ENCODE measurements at places on chromosomes 2 and 18.

DNA sequence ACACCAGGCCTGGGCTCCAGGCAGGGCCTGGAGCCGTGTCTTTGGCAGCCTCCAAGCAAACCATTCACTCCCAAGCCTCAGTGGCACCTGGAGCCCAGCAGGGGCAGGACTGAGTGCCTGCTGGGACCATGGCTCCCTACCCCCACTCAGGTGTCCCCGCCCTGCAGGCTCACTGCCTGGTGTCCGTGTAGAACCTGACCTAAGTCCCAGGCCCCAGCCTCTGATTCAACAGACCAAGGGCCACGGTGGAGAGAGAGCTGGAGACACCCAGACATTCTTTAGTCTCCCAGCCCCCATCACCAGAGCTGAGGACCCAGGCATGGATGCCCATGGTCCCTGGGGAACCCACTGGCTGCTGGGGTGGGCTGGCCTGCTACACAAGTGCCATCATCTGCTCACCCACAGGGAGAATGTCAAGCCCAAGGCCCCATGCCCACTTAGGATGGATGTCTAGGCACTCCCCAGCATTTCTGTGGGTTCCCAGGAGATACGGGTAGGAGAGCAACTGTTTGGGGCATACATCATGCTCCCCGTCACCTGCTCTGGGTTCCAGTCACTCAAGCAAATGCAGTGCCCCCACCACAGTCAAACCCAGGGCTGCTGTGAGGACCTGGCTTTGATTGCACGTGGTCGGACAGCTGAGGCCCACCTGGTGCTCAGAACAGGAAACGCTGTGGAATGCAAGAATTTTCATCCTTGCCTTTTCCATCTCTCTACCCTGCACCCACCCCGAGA is 42.9 kb upstream of the ATG16L1 start:
- no peak for DNase-seq

DNA sequence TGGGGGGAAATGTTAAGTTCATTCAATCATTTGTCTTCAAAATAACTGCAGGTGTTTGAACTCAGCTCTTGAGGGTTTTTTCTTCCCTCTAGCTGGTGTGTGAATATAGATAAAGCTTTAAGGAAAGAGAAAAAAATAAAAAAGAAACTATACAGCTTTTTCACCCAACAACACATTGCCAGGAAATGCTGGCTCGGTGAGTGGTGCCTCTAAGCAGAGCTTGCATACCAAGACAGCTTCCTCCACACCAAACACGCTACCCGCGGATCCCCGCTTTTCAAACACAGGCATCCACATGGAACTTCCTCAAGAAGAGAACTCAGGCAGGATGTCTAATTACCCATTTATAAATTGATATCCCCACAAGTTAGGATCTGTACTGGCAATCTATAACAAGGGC is 69.8 kb upstream of the TANK start:
- DNase-seq, result peak; percentile 43

- DNase-seq, result no peak
These were observed 8.5 kb upstream of the ATP8B1 start for GRCh38 chr18:57811477-57812125.

- peak; percentile 69 for DNase-seq
These were observed 284.6 kb upstream of the UBE2E3 start for GRCh38 chr2:180695586-180696401.

- DNase-seq, result no peak
These were observed 535 bp downstream of the ATG4B start for GRCh38 chr2:241637795-241638660.

- no peak for DNase-seq
These were observed 253.9 kb downstream of the VAPA start for GRCh38 chr18:10167759-10168158.

DNA sequence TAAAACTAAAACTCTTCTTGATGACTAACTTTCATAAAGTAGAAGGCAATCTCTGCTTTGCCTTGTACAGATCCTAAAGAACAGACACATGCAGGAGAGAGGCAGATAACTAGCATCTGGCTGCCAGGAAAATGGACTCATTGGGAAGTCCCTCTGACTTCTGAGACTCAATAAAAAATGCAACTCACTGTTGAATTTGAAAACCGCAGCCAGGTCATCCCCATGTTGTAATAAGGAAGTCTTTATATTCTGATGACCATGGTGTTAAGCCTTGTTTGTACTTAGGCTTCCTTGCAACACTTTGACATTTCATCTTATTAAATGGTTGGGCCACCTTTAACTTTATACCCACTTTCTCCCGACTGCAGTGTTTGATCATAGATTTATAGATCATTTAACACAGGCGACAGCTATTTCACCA is 375.1 kb upstream of the KCNH7 start:
- no peak for DNase-seq

GRCh38 chr18:46171331-46171730 is 67.1 kb downstream of the HAUS1 start:
- no peak for DNase-seq

- no peak for DNase-seq
These were observed 92.6 kb upstream of the TFCP2L1 start for GRCh38 chr2:121377646-121378045.

DNA sequence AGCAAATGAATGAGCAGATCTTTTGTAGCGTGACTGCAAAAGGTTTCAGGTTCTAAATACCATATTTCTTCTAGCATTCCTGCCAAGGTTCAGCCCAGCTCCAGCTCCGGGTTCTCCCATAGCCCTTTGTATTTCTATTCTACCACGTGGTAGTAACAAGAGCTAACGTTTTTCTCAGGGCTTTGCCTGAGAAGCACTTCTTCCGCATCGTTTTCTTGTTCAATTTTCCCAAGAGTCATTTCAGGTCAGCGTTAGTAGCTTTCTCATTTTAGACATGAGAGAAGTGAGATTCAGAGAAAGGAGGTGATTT is 120.1 kb upstream of the MYCN start:
- no peak for DNase-seq

GRCh38 chr2:62334440-62335058 is 138.6 kb downstream of the B3GNT2 start:
- DNase-seq, result no peak

DNA sequence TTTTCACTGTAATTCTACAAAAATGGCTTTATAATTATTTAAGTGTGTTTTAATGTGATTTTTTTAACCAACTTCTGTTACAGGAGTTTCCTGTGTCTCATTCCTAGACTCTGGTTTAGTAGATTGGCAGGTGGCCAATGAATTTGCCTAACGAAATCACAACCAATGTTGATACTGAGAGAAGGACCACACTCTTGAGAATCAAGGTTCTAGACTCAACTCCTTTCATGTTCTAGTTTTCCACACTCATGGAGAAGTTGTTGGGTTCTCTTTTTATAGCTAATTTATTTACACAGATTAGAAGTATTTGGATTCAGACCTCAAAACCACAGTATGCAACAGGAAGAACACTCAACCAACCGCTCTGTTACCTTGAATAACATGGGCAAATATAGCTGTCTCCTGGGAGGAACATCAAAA is 22.6 kb upstream of the USP34 start:
- no peak for DNase-seq

- DNase-seq, result no peak
These were observed 4.4 kb upstream of the SIGLEC15 start for GRCh38 chr18:45821026-45821425.

GRCh38 chr2:233934524-233934923 is 17.4 kb downstream of the TRPM8 start:
- no peak for DNase-seq

DNA sequence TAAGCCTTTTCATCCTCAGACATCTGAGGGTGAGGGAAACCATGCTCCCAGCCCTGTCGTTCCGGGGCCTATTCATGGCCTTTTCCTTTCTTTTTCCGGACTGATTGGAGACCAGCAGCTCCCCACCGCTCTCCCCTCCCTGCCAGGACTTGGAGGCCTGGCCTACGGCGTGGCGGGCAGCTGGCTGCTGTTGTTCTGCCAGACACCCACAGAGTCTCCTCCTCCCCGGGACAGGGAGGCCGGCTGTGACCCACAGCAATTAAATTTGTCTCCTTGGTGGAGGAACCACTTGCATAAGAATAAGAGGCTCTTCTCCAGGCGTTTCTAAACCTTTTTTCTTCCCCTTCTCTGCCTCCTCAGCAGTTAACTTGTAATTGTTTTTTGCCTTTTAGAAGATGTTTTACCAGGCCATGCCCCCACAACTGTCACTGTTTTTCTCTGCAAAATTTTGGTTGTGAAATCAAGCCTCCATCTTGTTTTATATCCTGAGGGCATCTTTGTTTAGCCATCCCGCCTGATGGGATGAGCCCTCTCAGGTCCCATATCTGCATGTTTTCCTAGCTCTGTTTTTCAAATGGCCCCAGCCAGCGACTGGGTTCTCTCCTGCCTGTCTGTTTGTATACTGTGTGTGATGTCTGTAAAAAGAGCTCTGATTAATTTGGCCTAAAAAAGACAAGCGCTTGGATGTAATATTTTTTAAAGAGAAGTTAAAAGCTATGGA is 1060.0 kb upstream of the DDX18 start:
- peak; percentile 44 for DNase-seq

GRCh38 chr2:4745056-4745991 is 946.9 kb upstream of the SOX11 start:
- DNase-seq, result peak; percentile 95

- no peak for DNase-seq
These were observed 60.7 kb downstream of the SH3RF3 start for GRCh38 chr2:109189751-109190150.

DNA sequence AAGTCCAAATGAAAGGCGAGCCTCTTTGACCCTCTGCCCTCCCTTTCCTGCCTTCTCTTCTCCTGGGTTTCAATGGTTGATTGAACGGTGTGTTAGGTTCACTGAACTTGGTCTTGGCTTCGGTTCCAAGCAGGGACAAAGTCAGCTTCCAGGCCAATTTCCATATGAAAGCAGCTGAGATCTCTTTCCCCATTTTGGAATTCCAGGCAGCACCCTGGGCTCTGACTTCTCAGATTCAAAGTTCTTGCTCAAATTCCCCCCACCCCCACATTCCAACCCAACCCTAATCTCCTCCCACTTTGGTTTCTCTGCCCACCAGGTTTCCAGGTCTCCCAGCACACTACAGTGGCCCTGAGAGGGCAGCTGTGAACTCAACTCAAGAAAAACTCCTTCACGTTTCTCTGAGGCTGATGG is 231.0 kb downstream of the INSIG2 start:
- DNase-seq, result peak; percentile 21

DNA sequence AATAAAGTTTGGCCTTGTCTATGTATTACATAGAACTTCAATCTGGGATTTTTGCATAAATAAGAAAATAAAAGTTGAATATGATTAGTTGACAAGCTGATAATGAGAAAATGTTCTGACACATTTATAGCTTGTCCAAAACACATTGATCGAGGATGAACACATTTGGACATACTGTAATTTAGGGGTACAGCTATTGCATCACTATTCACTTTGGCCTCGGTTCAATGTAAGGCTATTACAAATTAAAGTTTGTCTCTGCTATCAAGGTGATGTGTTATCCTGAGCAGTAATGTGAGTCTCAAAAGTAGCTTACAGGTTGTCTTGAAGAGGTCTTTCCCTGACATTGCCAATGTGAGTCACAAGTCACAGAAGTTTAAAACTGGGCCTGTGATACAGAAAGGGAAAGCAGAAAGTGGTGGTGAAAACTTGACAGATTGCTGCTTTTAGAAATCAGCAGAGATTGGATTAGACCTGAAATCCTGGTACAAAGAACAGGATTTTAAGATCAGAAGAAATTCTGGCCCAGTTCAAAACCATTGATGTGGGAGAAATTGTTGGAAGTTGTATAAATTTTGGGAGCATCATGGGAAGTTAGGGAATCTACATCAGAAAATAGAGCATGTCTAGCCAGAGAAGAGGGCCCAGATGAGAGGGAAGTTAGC is 674.1 kb downstream of the NYAP2 start:
- no peak for DNase-seq

DNA sequence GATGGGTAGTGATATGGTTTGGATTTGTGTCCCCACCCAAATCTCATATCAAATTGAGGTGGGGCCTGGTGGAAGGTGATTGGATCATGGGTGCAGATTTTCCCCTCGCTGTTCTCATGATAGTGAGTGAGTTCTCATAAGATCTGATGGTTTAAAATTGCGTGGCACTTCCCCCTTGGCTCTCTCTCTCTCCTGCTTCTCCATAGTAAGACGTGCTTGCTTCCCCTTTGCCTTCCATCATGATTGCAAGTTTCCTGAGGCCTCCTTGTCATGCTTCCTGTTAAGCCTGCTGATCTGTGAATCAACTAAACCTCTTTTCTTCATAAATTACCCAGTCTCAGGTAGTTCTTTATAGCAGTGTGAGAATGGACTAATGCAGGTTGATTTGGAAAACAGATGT is 223.2 kb upstream of the APCDD1 start:
- no peak for DNase-seq

DNA sequence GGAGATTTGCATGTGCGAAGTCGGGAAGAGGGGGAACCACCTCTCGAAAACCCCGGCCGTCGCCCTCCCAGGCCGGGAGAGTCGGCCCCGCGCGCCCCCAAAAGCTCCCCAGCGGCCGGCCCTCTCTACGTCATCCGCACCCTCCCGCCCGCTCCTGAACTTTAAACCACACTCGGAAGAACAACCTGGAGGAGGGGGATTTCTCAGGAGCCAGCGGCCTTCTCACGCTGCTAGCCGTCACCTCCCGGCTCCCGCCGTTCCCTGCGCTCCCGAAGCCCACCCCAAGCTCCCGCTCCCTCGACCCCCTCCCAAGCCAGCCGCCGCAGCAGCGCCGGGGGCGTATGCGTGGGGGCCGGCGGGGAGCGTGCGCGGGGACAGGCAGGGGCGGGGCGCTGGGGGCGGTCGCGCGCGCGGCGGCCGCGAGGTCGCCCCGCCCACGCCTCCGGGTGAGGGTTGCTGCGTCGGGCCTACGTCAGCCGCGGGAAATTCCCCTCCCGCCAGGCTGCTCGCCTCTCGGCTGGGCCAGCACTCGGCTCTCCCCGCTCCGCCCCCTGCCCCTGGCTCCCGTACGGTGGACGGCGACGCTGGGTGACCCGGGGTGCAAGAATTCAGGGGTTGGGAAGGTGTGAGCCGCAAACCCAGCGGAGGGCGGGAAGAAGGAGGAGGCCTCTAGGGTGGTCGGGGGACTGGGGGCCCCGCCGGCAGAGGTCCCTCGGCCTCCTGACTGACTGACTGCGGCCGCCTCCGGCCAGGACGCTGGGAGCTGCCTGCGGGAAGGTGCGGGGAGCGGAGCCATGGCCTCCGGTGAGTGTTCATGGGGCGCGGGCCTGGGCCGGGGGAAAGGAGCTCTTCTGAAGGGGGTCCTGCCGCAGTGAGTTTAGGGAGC is at the start of gene REL:
Gene REL (plus strand): TSS at position 528 of the 886 bp plus-strand sequence. CDS start 267 bp downstream, at position 795.
- peak; percentile 83 for DNase-seq

- DNase-seq, result peak; percentile 47
These were observed 163.5 kb upstream of the CXCR4 start for GRCh38 chr2:136281281-136282114.
